ENCODE measurements at places on chromosomes 12 and 14.
A peak's percentile ranks its signal among the peaks of the same experiment; 100 is the strongest.

GRCh38 chr12:92369056-92369455 lies 223.4 kb upstream of the BTG1 start:
- no peak for DNase-seq

DNA sequence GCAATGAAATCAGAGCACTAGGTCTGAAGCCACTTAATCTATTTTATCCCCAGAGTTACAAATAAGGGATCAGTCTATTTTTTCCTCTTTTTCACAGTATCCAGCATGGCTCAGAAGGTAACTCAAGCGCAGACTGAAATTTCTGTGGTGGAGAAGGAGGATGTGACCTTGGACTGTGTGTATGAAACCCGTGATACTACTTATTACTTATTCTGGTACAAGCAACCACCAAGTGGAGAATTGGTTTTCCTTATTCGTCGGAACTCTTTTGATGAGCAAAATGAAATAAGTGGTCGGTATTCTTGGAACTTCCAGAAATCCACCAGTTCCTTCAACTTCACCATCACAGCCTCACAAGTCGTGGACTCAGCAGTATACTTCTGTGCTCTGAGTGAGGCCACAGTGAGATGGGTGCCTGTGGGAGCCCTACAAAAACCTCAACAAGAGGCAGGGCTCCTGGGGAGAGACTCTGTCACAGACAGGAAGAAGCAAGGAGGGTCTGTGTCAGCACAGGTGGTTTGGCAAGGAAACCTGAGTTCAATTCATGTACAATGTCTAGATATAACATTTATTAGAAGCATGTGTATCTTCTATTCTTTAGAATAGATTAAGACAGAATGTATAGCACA lies 334.3 kb upstream of the OR4E1 start:
- no peak for DNase-seq

GRCh38 chr12:89228491-89228890 lies 123.8 kb downstream of the DUSP6 start:
- DNase-seq = no peak

- no peak for DNase-seq
These were observed 10.8 kb downstream of the KIF26A start for GRCh38 chr14:104149278-104149595.

DNA sequence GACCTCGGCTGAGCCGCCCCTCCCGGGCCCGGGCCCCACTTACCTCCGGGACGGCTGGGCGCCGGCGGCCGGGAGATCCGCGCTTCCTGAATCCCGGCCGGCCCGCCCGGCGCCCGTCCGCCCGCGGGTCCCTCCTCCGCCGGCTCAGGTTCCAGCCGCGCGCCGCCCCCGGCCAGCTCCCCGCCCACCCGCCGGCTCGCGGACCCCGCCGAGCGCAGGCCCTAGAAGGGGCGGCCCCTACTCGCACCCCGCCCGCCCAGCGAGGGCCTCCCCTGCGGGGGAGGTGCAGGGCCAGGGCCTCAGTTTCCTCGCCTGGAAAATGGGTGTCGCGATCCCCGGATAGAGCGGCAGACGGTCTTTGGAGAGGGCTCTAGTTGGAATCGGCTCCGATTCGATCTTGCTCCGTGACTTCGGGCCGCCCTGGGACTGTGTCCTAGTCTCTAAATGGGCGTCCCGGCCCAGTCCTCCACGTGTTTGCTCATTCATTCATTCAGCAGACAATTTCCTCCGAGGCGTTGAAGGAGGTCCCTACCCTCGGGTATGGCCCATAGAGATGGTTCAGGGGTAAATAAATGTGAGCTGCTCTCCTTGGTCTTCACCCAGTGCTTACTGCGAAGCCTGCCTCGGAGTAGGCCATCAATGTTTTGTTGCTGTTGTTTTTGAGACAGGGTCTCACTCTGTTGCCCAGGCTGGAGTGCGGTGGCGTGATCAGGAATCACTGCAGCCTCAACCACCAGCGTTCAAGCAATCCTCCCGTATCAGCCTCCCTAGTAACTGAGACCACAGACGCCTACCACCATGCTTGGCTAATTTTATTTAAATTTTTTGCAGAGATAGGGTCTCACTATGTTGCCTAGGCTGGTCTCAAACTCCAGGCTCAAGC lies at the start of gene TRPV4:
TRPV4 (minus strand) TSS at position 92 of the 883 bp plus-strand sequence. CDS start 18,602 bp downstream, outside the sequence.
- DNase-seq = no peak

DNA sequence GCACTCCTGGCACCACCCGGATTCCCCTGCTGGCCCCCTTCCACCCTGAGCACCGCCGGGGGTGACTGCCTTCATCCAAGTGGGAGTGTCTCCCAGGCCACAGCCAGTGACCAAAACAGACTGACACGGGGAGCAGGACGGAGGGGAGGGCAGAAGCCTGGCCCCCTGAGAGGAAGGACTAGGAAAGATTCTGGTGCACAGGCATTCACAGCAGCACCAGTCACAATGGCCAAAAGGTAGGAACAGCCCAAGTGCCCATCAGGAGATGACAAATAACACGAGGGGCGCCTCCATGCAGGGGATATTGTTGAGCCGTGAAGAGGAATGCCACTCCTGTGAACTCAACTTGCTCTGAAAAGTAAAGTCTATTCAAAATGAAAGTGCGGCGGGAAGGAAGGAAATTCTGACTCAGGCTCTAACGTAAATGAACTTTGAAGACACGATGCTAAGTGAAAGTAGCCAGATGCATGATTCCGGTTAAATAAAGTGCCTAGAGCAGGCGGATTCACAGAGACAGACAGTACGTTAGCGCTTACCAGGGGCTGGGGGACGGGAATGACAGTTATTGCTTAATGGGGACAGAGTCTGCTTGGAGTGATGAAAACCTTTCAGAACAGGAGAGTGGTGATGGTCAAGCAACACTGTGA lies 146.1 kb upstream of the NCOR2 start:
- DNase-seq = no peak

DNA sequence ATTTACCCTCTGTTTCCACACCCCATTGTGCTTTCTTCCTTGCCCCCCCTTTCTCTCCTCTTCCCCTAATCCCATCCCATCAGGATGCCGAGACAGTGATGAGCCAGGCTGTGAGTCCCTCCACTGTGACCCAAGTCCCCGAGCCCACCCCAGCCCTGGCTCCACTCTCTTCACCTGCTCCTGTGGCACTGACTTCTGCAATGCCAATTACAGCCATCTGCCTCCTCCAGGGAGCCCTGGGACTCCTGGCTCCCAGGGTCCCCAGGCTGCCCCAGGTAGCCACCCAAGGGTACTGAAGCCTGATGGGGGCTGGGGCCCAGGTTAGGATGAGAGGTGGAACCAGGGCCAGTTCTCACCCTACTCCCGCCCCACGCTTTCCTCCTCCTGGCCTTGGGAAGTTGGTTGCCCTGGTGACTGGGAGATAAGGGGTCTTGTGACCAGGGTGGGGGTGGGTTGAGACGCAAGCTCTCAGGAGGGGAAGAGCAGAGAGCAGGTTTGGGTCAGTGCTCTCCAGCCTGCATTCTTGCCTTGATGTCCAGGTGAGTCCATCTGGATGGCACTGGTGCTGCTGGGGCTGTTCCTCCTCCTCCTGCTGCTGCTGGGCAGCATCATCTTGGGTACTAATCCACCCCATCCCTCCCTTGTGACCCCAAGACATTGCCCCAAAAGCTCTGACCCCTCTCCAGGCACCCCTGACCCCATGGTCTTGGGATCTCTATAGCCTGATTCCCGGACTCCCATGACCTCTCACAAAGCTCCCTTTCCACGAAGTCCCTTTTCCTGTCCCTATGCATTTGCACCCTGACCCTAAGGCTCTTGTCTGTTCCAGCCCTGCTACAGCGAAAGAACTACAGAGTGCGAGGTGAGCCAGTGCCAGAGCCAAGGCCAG lies 1.2 kb downstream of the AMHR2 start:
- DNase-seq = no peak

DNA sequence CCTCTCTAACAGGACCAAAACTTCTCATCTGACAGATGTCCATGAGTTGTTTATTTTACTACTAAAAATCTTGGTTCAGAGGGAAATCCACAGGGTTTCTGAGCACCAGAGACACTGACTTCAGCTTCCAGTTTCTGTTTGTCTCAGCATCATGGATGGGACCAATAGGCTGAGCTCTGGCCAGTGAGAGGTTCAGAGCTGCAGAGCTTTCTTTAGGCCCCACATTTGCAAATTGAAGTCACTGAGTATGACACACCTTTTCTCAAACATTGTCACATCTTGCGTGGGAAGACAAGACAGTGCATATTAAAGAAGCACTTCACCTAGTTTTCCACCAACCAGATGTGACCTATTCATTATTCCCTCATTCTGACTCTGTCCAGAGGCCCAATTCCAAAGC lies 45.2 kb downstream of the RDH12 start:
- DNase-seq = no peak

- DNase-seq = no peak
These were observed 24.0 kb downstream of the FAM222A start for GRCh38 chr12:109737631-109738030.

- DNase-seq = no peak
These were observed 9.9 kb downstream of the GTSF1 start for GRCh38 chr12:54463484-54463883.

DNA sequence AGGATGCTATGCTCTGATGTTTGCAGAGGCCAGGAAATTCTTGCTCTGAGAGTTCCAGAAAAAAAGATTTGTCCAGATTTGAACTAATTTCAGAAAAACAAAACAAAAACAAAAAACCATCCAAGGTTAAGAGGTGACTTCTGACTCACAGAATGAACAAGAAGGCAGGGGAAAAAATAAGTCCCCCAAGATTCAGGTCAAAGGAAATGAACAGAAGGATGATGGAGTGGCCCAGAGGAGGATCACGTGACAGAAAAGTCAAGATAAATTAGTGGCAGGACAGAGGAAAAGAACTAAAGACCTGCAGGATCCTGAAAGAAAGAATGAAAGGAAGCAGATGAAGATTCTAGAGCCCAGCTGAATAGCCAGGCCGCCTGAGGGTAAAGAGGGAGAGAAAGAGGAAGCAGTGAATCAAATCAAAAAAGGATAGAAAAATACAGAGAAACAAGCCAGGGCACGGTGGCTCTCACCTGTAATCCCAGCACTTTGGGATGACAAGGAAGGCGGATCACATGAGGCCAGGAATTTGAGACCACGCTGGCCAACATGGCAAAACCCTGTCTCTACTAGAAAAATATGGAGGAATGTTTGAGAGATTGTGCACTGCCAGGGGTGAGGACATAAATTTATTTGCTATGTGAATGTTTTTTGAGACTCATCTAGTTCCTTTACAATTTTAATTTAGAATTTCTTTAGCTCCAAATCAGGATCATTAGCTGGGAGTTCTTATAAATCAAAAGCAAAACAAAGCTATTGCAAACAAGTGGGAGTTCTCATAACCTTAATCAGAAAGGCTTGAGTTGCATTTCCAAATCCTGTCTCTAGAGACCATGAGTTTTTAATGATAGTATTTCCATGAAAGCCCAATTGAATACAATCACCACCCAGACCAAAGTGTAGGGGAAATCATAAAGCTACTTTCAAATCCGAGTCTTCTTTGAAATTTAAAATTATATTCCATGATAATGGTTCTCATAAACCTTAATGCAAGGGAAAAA lies 217.1 kb upstream of the PLEKHG7 start:
- DNase-seq = no peak

DNA sequence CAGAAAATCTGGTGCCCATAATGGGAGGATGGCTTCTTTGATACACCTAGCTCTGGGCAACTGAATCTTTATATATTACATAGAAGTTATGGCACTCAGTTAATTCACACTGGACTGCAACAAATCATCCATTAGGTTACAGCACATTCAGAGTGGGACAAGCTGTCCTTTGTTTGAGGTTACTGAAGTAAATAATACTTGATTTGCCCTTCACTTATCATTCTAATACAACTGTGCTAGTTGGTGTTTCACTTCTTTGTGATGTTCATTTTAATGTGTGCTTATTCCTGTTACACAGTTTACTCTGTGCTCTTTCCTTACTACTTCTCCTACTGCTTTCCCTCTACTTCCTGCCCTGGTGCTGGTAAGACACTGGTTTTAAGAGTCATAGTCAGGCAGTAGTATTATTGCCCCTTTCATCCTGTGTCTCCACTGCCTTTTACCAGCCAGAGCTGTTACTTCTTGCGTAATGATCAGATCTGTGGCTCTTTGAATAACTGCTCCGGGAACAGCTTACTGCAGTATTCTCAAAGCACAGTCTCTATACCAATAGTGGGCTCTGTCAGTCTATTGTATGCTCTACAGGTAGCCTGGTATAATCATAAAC lies 36.4 kb upstream of the GXYLT1 start:
- DNase-seq = peak; percentile 32

DNA sequence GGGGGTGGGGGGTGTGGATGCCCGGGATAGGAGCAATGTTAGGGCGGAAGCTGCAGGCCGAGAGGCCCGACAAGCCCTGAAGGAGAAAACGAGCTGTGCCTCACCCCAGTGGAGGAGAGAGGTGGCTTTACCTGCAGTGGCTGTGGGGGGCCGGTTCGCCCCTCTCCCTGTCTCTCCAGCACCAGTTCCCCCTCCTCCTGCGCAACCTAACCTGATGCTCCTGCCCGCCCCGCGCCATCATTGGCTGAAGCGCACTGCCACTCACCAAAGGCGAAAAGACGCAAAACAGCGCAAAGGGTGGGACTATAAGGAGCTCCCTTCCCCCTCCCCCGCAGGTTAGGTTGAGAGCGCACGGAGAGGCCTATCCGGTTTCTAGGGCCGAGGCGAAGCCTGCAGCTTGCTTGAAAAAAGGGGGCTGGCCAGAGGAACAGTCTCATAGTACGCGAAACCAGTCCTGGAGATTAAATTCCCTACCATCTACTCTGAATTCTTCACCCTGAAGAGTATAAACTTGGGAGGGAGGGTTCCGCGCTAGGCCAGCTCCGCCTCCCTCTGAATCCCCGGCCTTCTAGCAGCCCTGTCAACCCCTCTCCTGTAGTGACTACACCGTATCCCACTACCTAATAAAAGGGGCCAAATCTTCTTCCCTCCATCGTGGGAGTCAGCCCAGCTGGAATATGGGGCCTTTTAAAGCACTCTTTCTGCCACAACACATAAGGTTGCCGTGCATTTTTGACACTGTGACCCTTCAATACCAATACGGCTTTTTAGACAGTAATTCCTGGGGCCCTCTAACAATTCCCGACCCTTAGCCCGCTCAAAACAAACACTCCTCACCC lies 18.6 kb downstream of the CHD8 start:
- peak; percentile 98 for DNase-seq

DNA sequence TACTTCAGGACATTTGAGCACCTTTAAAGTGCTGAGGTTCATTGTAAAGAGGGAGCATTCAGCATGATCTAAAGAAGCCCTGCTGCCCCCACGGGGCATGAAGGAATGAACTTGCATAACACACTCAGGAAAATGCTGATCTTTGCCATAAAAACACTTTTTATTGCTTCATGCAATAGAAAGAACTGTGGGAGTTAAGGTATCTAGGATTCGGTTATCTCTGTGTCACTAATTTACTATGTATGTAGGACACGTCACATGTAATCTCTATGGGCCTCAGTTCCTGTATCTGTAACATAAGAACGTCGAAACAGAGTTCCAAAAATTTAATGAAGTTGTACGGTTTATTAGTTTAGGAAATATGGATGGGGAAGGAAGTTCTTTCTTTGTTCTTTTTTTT lies 33.0 kb downstream of the BTBD7 start:
- DNase-seq = no peak

- no peak for DNase-seq
These were observed 4.9 kb downstream of the PTHLH start for GRCh38 chr12:27967551-27968054.

- no peak for DNase-seq
These were observed 19.9 kb downstream of the DAAM1 start for GRCh38 chr14:59208224-59208814.

- DNase-seq = no peak
These were observed 1.5 kb upstream of the EFS start for GRCh38 chr14:23366426-23366921.
